Kidney (tissue), 22 donors: ENCODE measurements at places on chromosomes 7 and 10. TPM values are rescaled to one million over a fixed set of nuclear protein-coding genes. Genes with fewer than 3 reads are reported as not detected.

- no peak overlapping the region for H3K4me3 ChIP-seq
- H3K27me3 ChIP-seq = no peaks in the 10 kb centered on the region
- no peak for DNase-seq
- H3K27ac ChIP-seq = no peak overlapping the region
These were observed 60.8 kb upstream of the GDF10 start for GRCh38 chr10:47239211-47239610.

GRCh38 chr10:23141995-23142394 lies 46.6 kb downstream of the MSRB2 start:
- no peaks in the 10 kb centered on the region for H3K36me3 ChIP-seq
- H3K27me3 ChIP-seq = no peaks in the 10 kb centered on the region
- H3K4me3 ChIP-seq = no peak overlapping the region
- DNase-seq = no peak

GRCh38 chr10:49550563-49550962 lies 11.6 kb upstream of the ERCC6 start:
- no peaks in the 10 kb centered on the region for H3K36me3 ChIP-seq
- DNase-seq = no peak
- H3K27ac ChIP-seq = no peak overlapping the region

DNA sequence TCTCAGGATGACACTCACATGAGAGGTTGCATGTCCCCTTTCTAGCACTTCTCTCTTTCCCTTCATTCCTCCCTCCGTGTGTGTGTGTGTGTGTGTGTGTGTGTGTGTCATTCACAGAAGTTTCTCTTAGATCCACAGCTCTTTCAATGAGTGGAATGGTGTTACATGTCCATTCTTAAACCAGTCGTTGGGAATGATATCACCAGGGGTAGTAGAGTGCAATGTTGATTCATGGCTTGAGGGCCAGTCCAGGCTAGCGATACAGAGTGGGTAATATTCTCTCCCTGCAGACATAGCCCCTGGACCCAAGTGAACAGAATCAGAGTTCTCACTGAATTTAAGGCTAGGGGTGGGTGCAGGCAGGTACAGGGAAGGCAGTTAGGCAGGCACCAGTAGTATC lies 187.8 kb downstream of the SDK1 start:
- no peaks in the 10 kb centered on the region for H3K36me3 ChIP-seq
- no peak for DNase-seq
- peaks cover 2% of the 10 kb centered on the region for H3K4me1 ChIP-seq
- H3K27ac ChIP-seq = no peak overlapping the region
- H3K27me3 ChIP-seq = no peaks in the 10 kb centered on the region
- no peak overlapping the region for H3K4me3 ChIP-seq

DNA sequence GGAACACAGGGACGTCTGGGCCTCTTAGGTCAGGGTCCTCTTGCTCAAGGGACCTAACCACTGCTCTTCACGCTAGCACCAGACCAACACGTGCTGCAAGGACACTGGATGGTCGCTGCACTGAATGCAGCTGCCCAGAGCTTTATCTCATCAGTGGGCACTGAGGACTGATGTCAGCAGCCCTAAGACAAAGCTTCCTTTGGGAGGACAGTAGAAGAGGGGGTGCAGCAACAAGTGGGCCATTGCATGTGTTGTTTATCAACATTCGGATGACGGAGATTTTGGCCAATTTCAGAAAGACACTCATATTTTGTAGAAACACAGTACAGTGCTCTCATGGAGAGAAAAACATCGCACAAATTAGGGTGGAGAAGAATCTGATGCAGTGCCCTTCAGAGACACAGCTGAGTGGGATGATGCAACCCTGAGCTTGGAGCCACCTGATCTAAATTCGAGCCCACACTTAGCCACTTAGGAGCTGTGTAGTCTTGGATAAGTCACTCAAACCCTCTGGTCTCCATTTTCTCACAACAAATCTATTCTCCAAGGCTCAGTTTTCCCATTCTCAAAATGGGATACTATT lies 1.7 kb downstream of the OPALIN start:
- H3K4me3 ChIP-seq = no peak overlapping the region
- no peaks in the 10 kb centered on the region for H3K27me3 ChIP-seq
- no peaks in the 10 kb centered on the region for H3K4me1 ChIP-seq
- no peaks in the 10 kb centered on the region for H3K36me3 ChIP-seq
- H3K27ac ChIP-seq = no peak overlapping the region

- H3K27ac ChIP-seq = peak overlapping the region; percentile 23
- H3K27me3 ChIP-seq = no peaks in the 10 kb centered on the region
- H3K36me3 ChIP-seq = no peaks in the 10 kb centered on the region
- H3K4me3 ChIP-seq = no peak overlapping the region
These were observed 100.6 kb downstream of the GRB10 start for GRCh38 chr7:50682079-50682478.

Gene LRRC17
- total RNA-seq = 4.0 TPM

DNA sequence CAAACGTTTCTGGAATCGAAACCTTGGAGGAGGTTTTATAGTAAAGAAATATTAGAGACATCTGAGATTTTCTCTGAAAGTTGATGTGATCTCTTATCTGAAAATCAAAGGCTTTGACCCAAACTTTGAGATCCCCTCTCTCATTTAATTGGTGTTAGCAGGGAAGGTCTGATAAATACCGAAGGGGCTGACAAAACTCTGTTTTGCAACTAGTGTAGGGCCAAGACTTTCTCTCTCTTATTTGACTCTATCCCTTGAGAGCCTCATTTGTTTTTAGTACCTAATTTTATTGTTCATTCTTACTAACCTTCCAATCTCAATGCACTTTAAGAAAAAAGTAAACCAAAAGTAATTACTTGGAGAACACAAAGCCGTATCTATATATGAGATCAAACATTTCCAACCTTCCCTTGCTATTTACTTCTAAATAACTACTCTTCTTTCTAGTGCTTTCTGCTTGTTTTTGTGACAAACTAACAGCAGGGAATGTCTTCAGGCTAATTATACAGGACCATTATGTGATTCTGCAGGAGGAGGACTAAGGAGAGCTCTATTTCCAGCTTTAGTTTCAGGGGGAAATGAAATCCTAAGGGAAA lies 33.4 kb upstream of the NPVF start:
- no peak overlapping the region for H3K4me3 ChIP-seq
- peaks cover 4% of the 10 kb centered on the region for H3K4me1 ChIP-seq
- no peak for DNase-seq
- no peak overlapping the region for H3K27ac ChIP-seq
- H3K27me3 ChIP-seq = no peaks in the 10 kb centered on the region
- no peaks in the 10 kb centered on the region for H3K36me3 ChIP-seq

DNA sequence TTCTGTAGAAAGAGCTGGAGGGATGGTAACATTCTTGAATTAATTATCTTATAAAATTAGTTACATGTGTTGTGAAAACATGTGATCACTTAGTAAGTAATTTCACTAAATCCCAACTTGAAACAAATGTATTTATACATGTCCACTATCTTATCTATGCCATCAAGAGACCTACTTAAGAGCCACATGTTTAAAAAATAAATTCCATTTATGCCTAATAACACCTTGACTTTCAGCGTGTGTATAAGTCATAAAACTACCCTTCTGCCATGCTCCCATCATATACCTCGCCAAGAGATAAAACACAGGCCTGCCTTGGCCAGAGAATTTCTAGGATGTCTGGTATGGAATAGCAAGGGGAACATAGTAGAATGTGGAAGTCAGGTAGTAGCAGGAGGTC lies 37.3 kb downstream of the LIPJ start:
- no peaks in the 10 kb centered on the region for H3K36me3 ChIP-seq
- no peaks in the 10 kb centered on the region for H3K4me1 ChIP-seq
- H3K27me3 ChIP-seq = no peaks in the 10 kb centered on the region
- no peak overlapping the region for H3K27ac ChIP-seq

DNA sequence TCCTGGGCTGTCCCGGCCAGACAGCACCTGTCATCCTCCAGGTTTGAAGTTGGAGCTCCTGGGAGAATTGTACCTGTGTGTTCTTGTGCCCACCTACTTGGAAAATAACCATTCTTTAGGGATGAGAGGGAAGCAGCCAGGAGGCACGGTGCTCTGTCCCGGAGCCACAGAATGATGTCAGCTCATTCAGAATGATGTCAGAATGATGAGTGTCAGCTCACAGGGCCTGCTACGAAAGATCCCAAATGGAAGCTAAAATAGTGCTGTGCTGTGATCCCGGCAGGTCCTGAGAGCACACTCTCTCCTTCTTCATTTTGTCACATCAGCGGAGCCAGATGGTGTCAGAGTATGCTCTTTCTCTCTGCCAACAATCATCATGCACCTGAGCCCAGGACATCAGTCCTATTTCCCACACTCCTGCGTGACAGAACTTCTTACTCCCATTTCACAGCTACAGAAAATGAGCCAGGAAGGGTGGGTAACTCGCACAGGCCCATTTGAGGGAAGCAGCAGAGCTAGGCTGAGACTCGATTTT lies 8.3 kb downstream of the ABCA13 start:
- H3K4me3 ChIP-seq = no peak overlapping the region
- H3K27me3 ChIP-seq = no peaks in the 10 kb centered on the region
- no peak overlapping the region for H3K27ac ChIP-seq

DNA sequence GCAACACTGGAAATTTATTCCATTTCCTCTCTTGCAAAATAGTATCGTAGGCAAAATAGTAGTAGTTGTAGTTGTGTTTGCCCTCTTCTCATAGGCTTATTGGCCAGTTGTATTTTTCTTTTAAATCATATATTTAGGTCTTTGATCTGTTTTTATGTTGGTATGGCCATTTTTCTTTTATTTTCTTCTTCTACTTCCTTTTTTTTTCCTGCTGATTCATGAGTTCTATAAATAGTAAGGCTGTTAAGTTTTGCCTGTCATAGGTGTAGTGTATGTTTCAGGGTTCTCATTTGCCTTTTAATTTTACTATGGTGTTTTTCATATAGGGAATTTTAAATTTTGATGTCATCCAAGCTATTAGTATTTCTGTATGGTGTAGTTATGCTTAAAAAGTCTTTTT lies 25.4 kb upstream of the MRC1 start:
- H3K4me3 ChIP-seq = no peak overlapping the region
- no peaks in the 10 kb centered on the region for H3K27me3 ChIP-seq
- peaks cover 2% of the 10 kb centered on the region for H3K4me1 ChIP-seq
- no peak for DNase-seq
- no peak overlapping the region for H3K27ac ChIP-seq
- no peaks in the 10 kb centered on the region for H3K36me3 ChIP-seq

- no peaks in the 10 kb centered on the region for H3K36me3 ChIP-seq
- no peaks in the 10 kb centered on the region for H3K27me3 ChIP-seq
- DNase-seq = no peak
- peak overlapping the region; percentile 8 for H3K27ac ChIP-seq
These were observed 180.0 kb downstream of the LRMDA start for GRCh38 chr10:75611172-75611992.

Gene ZNF853
- total RNA-seq = 5.4 TPM

GRCh38 chr10:63603709-63604445 lies 82.7 kb downstream of the REEP3 start:
- H3K36me3 ChIP-seq = no peaks in the 10 kb centered on the region
- H3K4me3 ChIP-seq = no peak overlapping the region
- no peak for DNase-seq
- H3K27ac ChIP-seq = no peak overlapping the region

Gene ITPRID1
- not detected for total RNA-seq
